ENCODE measurements at places on chromosomes 12 and 14.

DNA sequence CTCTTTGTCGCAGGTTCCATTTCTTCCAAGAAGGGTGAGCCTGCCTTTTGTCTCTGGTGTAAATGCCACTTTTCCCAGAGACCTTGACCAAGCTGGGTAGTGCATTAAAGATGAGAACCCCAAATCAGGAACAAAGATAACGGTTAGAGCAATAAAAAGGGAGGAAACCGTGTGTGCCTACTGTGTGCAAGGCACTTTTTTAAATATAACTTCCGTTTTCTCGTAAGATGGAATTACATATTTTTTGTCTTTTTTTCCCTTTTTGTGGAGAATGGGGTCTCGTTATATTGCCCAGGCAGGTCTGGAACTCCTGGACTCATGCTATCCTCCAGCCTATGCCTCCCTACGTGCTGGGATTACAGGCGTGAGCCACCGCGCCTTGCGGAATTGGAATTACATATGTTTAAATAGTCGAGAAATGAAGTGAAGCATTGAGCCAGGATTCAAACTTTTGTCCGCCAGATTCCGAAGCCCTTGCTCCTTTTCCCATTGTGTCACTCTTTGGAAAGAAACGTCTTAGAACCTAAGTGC is 506 bp upstream of the NABP2 start:
- DNase-seq = no peak

DNA sequence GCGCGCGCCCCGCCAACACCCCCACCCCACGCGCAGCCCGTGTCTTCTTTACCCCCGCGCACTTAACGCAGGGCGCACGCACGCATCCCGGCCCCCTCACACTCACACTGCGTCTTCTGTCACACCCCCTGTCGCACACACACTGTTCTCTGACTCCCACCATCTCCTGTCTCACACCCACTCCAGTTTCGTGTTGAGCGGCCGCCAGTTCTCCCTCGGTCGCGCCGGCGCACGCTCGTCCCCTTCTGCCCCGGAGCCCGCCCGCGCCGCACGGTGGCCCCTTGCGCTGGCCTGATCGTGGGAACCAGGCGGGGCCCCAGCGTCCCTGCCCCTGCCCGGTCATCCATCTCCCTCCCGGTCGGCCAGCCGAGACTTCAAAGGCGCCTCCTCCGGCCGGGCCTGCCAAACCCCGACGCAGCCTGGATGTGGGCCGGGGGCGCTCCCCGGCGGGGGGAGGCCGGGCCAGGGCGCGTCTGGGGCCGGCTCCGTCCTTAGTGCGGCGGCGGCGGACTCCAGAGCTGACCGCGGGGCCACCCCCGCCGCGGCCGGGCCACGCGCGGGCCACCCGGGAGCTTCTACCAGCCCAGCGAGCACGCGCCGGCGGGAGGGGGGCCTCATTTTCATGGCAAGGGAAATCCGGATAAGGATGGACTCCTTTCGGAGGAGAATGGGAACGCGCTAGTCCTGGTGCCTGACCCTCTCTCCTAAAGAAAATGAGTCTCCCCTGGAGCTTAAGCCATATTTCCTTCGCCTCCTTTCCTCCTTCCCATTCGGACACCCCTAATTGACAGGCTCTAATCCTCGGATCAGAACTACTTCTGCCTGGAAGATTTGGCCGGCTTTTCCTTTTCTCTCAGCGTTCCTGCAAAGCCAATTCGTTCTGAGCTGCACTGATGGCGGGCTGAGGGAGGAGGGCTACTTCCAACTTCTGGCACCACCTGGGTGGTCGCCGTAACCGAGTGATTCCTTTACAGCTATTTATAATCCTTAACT is 82.0 kb upstream of the HMGA2 start:
- DNase-seq = peak; percentile 5

GRCh38 chr12:97601934-97602720 is 139.5 kb downstream of the RMST start:
- no peak for DNase-seq

GRCh38 chr12:106301241-106301610 is 1.3 kb upstream of the TCP11L2 start:
- no peak for DNase-seq

- DNase-seq = no peak
These were observed 63.1 kb downstream of the C14orf132 start for GRCh38 chr14:96102081-96102856.

Measured in activated naive CD4-positive, alpha-beta T cell treated with anti-CD3 and anti-CD28 coated beads, Interleukin-2, amount 50 U/mL, for 72 hours (primary cell).